Vagina (tissue), 2 donors: ENCODE measurements at places on chromosomes 4 and X.

DNA sequence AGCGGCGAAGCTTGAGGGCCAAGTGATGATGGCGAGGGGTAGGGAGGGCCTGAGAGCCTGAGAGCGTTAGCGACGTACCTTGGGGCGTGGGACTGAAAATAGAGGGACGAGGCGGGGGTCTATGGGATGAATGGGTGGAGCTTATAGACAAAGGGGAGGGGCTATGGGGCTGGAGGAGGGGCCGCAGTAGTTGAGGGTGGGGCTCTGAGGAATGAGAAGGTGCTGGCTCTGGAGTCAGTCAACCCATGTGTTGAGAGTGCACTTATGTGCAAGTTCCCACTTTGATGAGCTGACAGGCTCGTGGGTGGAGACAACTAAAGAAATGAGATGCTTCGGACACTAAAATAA, 488 bp downstream of the TBC1D25 start:
- DNase-seq = no peak

DNA sequence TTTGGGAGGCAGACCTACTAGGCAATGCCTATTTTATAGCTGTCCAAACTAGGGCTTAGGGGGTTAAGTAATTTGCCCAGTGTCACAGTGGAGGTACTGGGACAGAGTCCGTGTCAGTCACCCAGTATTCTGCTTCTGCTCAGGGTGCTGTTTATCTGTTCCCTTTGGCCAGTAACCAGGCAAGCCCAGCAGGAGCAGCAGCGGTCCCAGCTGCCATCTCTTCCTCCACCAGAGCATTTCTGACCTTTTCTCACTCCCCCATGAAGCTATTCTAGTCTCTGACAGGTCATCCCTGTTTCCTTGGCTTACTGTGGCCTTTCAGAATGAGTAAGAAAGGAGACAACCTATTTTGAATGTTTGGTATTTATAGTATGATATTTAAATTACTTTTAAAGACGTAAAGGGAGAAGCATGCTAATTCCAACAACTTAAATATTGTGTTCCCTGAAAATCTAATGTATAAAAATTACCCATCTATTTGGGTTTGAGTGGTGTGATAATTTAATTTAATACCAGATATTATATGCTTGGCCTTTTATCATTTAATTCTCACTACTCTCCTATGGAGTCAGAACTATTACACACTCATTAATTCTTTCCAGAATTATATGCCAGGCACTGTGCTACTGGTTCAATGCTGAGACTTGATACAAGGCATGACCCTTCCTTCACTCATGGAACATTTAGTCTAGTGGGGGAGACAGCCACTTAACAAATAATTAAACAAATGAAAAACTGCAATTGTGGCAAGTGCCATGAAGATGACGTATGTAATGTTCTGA, 60.6 kb downstream of the RPS6KA3 start:
- no peak for DNase-seq

DNA sequence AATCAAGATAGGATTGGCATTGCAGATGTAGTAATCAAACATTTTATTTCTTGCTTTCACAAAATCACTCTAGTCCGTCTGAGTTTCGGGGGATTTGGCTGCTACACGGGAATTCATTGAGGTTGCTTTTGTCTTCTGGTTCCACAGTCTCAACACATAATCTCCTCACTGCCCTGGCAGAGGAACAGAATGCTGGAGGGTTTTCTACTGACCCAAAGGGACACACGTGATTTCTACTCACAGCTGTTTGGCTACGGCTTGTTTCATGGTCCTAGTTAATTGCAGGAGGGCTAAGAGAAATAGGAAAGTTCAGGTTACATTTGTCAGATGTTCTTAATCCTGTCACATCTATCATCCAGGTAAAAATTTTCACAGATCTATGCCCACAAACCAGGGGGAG, 1811.6 kb downstream of the ARAP2 start:
- DNase-seq = no peak

DNA sequence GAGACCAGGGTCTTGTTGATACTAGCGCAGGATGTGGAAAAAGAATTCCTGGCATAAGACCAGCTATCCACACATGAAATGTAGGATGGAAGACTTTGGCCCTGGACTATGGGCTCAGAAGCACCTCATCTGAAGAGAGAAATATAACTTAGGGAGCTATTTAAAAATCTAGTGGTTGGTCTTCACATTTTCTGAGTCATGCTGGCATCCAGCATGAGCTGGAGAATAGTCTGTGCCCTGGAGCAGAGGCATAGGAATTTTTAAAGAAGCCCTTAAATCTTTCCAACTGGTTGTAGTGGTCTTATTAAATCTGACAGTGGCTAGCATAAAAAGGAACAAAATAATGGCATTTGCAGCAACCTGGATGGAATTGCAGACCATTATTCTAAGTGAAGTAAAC, 86.3 kb downstream of the SMARCA5 start:
- no peak for DNase-seq

- DNase-seq = no peak
Observed at GRCh38 chr4:20418861-20419451, 167.3 kb downstream of the SLIT2 start.

- no peak for DNase-seq
Observed at GRCh38 chr4:153649572-153649991, 34.5 kb upstream of the TLR2 start.

DNA sequence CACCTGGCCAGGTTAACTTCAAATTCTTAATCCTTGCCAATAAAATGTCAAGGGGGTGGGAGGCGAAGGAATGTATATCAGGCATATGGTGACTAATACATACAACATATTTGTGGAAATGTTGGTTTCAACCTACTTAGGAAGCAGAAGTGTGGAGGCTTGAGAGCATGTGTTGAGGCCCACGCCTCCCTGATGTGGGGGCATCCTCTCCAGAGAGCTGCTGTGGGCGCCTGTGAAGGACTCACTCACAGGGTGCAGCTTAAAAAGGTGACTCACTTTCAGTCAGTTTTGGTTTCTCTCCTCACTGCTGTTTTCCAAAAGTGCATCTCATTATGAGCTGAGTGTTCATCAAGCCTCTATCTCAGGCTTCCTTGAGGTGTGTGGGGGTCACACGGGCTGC, 27.5 kb downstream of the LNX1 start:
- no peak for DNase-seq

GRCh38 chr4:118751629-118752323, 66.6 kb downstream of the METTL14 start:
- no peak for DNase-seq

DNA sequence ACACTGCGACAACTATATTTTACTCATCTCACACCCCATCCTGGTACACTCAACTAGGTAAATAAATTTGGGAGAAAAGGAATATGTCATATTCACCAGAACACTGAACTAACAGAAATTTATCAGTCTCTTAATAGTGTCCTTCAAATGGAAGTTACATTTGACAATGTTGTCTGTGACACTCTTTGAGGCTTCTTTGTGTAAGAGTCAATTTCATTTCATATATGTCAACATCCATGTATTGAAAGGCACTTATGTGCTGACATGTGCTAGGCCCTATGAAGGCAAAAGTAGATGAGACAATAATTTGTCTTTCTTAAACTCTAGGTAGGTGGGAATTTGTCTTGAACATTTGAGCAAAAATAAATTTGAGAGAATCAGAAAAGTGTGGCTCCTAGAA, 82.0 kb downstream of the TECRL start:
- no peak for DNase-seq
